ENCODE measurements at places on chromosomes 16 and 17. TPM values are rescaled to one million over a fixed set of nuclear protein-coding genes. Genes with fewer than 3 reads are reported as not detected.

The TMEM235 gene
- not detected for total RNA-seq

The CRISPLD2 gene
- 17.5 TPM for total RNA-seq

The GCGR gene
- not detected for total RNA-seq

The ZNF688 gene
- total RNA-seq = 9.4 TPM

The HOXB5 gene
- total RNA-seq = not detected

The TPSB2 gene
- total RNA-seq = not detected

The C1QL1 gene
- total RNA-seq = not detected

The CCL8 gene
- total RNA-seq = not detected

The CMTM2 gene
- 0.52 TPM for total RNA-seq

The CCDC47 gene
- 38.9 TPM for total RNA-seq

The CAMKK1 gene
- total RNA-seq = 5.4 TPM

The HGS gene
- 57.0 TPM for total RNA-seq

The MAF gene
- total RNA-seq = 9.1 TPM

The MEIOC gene
- not detected for total RNA-seq

The CCDC154 gene
- total RNA-seq = 0.21 TPM

The NCOR1 gene
- 162 TPM for total RNA-seq

The NDE1 gene
- 87.3 TPM for total RNA-seq

The CPD gene
- 141 TPM for total RNA-seq

The TEKT5 gene
- total RNA-seq = not detected

The DHRS7C gene
- not detected for total RNA-seq

The RPRML gene
- total RNA-seq = not detected

The FAM20A gene
- 2.4 TPM for total RNA-seq

The PRSS27 gene
- 0.10 TPM for total RNA-seq

The NRN1L gene
- total RNA-seq = not detected

The IGSF6 gene
- total RNA-seq = 13.9 TPM

The PRR15L gene
- not detected for total RNA-seq

The TBX2 gene
- total RNA-seq = 0.10 TPM

The KCNH4 gene
- under 0.01 TPM for total RNA-seq

The MYCBPAP gene
- 0.73 TPM for total RNA-seq

The SEPHS2 gene
- total RNA-seq = 11.4 TPM

The SPATA32 gene
- 0.10 TPM for total RNA-seq

The CSF3 gene
- not detected for total RNA-seq

The KRT15 gene
- total RNA-seq = not detected

The MT1G gene
- not detected for total RNA-seq

The ZNF423 gene
- total RNA-seq = under 0.01 TPM

The CA7 gene
- total RNA-seq = not detected

The TP53TG3B gene
- 0.21 TPM for total RNA-seq

The GIT1 gene
- 17.5 TPM for total RNA-seq

The DOC2B gene
- 0.10 TPM for total RNA-seq

The KCNH6 gene
- total RNA-seq = not detected

The KCNJ2 gene
- total RNA-seq = 4.6 TPM

The ODF4 gene
- total RNA-seq = not detected

The NPIPA5 gene
- total RNA-seq = 2.0 TPM

The EPN3 gene
- total RNA-seq = not detected

The ABCC3 gene
- 18.1 TPM for total RNA-seq

The ITGAL gene
- total RNA-seq = 150 TPM

The KRTAP4-12 gene
- not detected for total RNA-seq

The GAS2L2 gene
- under 0.01 TPM for total RNA-seq

The TMC5 gene
- total RNA-seq = 0.10 TPM

The HEATR9 gene
- total RNA-seq = 0.63 TPM

The ZG16 gene
- total RNA-seq = not detected

All from mononuclear cell (primary cell).